ENCODE measurements at places on chromosomes 11 and 22.

GRCh38 chr22:32617903-32618302, 143.3 kb downstream of the FBXO7 start:
- no peak for DNase-seq

- DNase-seq, result no peak
Measured at GRCh38 chr11:2792381-2793250, 92.8 kb upstream of the KCNQ1OT1 start.

GRCh38 chr11:1843098-1843473, 4.3 kb downstream of the TNNI2 start:
- no peak for DNase-seq

- DNase-seq, result no peak
Measured at GRCh38 chr11:47711816-47712215, 3.4 kb downstream of the AGBL2 start.

- no peak for DNase-seq
Measured at GRCh38 chr11:101840704-101841103, 74.1 kb upstream of the CEP126 start.

Measured in iPS DF 19.7 (cell line).